ENCODE measurements at places on chromosomes 1 and 21.
A peak's percentile ranks its signal among the peaks of the same experiment; 100 is the strongest.

DNA sequence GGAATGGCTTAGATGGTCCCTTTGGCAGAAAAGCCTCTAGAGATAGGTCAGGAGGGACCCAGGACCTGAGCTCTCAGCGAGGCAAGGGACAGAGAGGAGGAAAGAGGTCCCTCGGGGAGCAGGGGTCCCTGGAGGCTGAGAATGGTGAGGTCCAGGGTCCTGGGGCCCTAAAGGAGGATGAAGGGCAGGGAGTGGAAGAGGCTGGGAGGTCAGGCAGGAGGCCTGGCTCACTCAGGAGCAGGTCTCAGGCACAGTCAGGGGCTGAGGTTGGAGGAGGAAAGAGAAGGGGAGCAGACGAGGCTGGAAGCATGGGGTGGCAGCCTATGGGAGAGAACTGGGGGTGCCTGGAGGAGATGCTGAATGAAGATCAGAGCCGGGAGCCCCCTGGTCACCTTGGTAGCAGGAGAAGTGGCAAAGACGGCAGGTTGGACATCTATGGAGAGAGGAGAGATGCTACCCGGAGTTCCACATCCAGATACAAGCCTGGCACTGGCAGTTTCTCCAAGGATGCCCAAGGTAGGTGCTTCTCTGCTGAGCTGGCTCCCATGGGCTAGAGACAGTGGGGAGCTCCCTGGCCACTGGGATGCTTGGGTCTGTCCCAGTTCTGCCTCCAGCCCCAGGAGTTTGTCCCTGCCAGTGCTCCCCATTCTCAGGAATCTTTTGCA, 22.6 kb downstream of the IGFN1 start:
- no peak for DNase-seq

GRCh38 chr21:36260030-36260787, 59.8 kb upstream of the MORC3 start:
- DNase-seq, result peak; percentile 81

DNA sequence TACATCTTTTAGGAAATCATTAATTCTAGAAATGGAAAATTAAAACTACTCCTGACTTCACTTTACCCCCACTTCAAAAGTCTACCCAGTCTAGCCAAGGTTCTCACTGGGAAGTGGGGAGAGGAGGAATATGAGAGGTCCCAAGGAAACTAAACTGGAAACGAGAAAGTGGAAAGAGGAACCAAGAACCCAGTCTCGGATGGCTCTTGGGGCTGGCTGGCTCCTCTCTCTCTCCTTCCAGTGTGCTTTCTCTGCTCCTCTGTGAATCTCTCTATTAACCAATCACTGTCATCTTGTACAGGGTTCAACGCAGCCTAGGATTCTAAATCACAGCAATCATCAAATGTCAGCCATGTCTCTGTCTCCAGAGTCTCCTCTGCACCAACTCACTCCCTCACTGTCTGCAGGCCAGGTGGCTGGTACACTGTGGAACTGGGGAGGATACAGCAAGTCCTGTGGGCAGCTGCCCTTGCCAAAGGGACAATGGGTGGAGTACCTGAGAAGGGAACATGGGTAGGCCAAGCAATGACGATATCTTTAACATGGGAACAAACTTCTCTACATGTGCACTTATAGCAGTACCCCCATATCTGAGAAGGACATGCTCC, 33.7 kb downstream of the GNB1 start:
- no peak for DNase-seq

DNA sequence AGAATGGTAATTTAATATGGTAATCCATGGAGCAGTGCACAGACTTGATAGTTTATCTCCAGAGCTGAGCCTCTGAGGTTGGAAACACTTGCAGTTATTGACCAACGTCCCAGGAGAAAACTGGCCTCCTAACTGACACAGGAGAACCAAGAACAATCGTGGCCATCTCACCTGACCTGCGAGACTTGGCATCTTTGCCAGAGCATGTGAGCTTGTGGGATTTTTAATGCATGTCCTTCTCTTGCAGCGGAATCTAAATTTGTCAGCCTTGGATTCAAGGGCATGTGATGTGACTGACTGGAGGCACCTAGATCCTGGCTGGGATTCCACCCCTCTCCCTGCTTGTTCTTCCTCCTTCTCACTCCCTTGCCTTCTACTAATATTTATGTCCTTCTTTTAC, 27.8 kb upstream of the SLC26A9 start:
- DNase-seq, result no peak

- peak; percentile 90 for DNase-seq
Observed at GRCh38 chr1:161153682-161154337, at the start of gene UFC1. UFC1 (plus strand) TSS chr1:161153978; CDS start chr1:161153998, 20 bp downstream.

- DNase-seq, result peak; percentile 64
Observed at GRCh38 chr1:31396633-31397351, 16.2 kb upstream of the SERINC2 start.

DNA sequence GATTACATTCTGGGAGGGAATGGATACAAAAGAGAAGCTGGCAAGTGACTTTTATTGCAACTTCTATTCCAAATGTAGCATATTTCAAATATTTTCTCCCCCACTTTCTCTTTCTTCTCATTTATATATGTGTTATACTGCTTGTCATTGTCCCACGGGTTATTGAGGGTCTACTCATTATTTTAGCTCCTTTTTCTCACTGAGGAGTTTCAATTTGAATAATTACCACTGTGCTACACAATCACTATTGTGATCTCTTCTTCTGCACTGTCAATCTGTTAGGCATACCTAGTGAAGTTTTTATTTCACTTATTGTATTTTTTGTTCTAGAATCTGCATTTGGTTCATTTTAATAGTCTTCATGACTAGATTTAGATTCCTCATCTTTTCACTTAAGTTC, 339.7 kb downstream of the PTPRC start:
- DNase-seq, result no peak

DNA sequence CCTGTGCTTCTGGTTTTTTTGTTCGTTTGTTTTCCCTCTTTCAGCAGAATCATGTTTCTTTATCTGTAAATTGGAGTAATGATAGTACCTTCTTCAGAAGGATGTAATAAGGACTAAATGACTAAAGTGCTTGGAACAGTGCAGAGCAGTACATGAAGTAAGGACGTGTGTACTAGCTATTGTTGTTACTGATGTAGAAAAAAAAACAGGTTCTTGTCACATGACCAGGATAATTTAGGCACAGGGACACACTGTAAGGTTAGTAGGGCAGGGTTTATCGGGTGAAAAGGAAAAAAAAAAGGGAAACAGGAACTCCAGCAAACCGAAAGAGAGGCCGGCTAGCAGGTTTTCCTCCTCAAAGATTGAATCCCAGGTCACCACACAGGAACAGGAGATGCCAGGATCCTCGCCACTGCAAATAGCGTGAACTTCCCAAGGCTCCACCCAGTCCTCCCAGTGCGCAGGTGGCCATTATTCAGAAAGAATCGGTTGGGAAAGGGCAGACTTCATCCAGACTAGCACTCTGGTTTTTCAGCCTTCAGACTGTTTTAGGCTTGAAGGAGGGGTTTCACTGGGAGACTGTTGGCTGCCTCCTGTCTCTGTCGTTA, 63.8 kb upstream of the PRRC2C start:
- no peak for DNase-seq

- no peak for DNase-seq
Observed at GRCh38 chr1:237031480-237031879, 10.5 kb upstream of the RYR2 start.

DNA sequence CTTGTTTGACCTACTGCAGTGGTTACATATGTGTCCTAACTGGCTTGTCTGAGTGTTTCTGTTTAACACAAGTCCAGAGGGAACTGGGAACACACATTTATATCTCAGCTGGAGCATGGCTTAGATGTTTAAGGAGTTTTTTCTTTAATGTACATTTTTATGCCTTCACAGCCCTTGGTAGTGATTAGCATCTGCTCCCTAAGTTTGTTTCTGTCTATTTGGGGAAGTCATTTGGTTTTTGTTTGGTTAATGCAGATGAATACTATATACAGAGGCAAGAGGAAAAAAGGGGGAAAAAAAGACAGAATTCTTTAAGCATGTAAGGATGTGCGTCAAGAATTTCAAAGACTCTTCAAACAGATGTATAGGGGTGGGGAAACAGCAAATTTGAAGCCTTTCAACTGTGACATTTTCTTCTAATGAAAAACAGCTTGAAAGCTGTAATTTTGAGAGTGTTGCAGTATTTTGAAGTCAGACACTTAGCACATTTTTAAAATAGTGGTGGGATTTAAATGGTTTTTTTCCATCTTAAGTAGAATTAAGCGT, 15.4 kb downstream of the MACO1 start:
- no peak for DNase-seq

DNA sequence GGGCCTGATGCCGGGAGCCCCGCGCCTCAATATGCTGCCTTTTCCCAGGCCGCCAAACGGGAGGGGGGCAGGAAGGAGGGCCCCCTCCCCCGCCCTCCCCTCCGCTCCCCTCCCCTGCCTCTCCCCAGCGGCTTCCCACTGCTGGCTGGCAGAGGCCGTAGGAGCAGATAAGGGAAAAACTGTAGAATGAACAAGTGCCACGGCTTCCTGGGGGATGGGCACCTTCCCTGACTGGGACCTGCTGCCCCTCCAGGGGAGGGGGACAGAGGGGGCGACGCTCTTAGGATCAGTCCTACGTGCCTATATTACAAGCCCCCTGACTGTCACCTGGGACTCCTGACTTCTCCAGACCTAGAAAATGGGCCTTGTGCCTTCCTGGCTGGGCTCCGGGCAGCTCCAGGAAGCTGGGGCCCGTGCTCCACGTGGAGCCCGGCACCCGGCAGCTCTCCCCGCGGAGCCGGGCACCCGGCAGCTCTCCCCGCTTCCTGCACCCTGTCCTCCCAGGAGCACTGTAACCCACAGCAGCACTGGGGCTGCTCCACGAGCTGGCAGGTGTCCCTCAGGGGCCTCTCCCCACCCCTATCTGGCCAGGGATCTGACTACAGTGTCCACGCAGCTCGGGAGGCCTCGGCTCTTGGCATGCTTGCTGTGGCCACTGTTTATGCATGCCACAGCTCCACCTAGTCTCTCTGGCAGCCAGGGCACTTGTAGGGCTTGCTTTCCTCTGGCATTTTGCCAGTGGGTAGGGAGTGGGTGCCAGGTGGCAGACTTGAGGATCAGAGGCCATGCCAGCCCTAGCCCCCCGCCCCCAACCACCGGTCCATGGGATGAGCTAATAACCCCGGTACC, 674 bp upstream of the HES5 start:
- peak; percentile 48 for DNase-seq

GRCh38 chr1:226602186-226603021, 53.8 kb downstream of the STUM start:
- no peak for DNase-seq

GRCh38 chr1:30184393-30185141, 538.8 kb downstream of the MATN1 start:
- peak; percentile 36 for DNase-seq

GRCh38 chr1:208540724-208541123, 296.5 kb upstream of the PLXNA2 start:
- DNase-seq, result no peak

DNA sequence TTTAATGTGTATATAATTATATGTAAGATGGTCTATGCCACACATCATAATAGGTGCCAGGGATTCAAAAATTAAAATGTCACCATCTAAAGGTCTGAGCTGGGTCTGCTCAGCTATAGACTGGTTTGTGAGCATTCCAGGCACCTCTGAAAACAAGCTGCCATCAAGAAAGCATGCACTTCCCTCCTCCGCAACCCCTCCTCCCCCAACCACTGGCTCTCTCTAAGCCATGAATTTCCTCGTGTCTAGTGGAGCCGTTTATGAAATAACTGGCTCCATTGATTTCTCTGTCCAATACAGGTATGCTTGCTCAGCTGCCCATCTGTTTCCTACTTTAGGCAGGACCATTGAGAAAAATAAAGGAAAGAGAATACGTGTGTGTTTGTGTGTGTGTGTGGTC, 522.6 kb upstream of the PLXNA2 start:
- no peak for DNase-seq

Measured in hematopoietic multipotent progenitor cell treated with erythropoietin and hydrocortisone succinate and interleukin-3 and kit ligand, for 15 days (in vitro differentiated cells).